DMS79 treated with DMSO at 0.1 percent for 48 hours (cell line): ENCODE measurements at places on chromosomes 2 and 18.

GRCh38 chr2:61023670-61024069, 5.6 kb upstream of the PUS10 start:
- DNase-seq, result no peak

GRCh38 chr2:101038455-101039255, 36.6 kb downstream of the RPL31 start:
- no peak for DNase-seq

- no peak for DNase-seq
Observed at GRCh38 chr18:70416496-70416895, 127.7 kb downstream of the SOCS6 start.

DNA sequence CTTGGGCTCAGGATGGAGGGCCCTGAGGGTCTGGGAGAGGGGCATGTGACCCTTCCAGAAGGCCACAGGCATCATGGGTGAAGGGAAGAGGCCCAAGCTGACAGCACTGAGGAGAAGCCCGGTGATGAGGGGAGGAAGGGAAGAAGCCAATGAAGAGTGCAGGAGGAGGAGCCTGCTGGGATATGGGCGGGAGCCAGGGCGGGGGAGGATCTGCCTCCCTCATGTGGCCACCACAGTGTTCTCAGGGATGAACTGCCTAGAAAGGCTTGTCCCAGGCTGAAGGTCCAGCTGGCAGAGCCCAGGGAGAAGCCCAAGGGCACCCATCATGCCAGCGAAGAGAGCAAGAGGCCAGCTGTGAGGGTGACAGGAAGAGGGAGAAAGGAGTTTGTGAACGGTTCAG, 24.6 kb upstream of the PLB1 start:
- no peak for DNase-seq

DNA sequence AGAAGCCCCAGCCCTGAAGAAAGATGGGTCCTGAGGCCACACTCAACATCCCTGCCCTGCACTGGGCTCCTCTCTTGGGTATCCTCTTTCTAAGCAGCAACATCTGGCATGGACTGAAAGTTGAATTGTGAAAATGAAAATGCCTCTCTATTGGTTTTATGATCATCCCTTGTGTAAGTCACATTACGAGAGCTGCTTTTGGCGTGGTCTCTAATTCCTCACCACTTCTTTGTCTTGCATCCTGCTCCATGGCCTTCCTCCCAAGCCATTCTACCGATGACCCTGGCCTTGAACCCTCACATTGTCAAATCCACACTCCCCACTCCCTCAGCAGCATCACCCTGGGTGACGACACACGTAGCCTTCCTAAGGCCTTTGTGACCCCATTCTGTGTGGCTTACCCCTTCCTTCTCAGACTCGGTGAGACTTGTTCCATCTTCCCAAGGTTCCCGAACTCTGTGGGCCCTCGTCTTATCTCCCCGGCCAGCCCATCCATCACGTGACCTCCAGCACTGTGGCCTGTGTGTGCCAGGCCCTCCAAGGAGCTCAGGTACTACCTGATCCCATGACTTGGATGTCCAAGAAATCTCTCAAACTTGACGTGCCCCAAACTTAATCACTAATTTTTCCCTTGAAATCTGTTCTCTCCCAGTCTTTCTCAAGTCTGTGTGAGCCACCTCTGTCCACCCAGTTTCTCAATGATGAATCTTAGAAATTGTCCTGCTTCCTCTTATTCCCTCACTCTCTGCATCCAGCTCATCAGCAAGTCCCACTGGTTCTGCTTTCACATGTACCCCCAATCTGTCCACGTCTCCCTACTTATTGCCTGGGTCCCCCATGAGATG, 194.7 kb upstream of the HS6ST1 start:
- peak; percentile 42 for DNase-seq

- no peak for DNase-seq
Observed at GRCh38 chr2:130336877-130337734, 5.6 kb upstream of the IMP4 start.

- no peak for DNase-seq
Observed at GRCh38 chr2:18701981-18702380, 112.6 kb upstream of the NT5C1B start.

DNA sequence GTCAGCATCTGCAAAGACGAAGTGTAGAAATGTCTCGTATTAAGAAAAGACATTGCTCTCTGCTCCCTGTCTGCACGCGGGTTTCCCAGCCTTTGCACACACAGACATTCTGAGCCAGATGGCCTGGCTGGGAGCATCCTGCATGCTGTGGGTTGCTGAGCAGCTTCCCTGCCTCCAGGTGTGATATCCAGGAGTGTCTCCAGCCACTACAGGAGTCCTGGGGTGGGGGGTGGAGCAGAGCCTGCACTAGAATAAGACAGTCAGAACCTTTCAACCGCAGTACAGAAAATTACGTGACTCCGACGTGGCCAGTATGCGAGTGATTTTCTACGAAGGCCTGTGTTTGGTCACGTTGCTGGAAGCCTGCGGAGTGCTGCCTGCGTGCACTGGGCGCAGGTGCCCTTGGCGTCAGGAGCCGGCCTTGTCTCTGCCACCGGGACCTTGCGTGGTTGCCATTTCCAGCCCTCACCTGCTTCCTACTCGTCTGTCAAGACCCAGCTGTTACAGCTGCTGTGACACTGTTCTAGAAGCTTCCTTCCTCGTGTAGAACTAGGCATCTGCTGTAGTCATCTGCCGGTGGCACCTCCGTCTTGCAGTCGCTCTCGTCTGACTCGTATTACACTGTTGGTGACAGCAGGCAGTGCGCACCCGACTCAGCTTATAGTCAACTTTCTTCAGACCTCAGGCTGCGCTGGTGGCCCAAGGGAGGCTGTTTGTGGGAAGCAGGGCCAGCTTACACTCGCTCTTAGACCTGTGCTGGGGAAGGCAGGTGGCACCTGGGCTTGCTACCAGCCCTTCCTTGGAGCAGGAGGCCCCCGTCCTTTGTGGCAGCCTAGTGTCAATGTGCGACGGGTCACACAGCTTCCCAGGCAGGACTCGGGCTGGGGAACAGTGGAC, 11.2 kb downstream of the CTDP1 start:
- no peak for DNase-seq

GRCh38 chr2:45714679-45715078, 63.2 kb downstream of the PRKCE start:
- DNase-seq, result no peak

DNA sequence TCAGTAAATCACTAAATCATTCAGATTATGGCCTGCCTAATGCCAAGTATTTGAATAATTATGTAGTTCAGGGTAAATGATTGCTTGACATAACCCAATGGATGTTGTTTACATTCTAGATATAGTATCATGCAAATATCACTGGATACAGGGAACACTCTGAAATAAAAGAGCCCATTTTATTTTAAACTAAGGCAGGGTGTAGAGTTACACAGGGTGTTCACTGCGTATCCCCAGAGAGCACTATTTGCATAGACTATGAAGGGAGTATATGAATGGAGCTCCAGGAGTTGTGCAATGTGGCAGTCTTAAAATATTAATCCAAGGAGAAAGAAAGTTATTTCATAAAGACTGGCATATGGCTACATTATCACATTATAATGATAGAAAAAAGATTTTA, 701.1 kb upstream of the KLHL29 start:
- DNase-seq, result no peak

DNA sequence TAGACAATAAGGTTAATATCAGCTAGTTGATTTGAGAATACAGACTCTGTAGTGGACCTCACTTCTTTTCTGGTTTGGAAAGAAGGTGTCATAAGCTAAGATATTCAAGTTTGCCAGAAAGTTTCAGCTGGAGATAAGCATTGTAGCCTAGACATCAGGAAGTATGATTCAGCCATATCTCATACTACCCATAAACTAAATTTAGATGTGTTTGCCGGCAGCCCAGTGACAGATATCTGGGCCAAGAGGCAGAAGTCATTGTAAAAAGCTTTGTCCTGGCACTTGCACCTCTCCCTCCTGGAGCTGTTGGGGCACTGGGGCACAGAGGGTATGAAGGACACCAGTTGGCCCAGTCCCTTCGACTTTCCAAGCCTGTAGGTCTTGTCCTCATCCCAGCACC, 128.0 kb downstream of the EPHA4 start:
- DNase-seq, result no peak

GRCh38 chr2:54599914-54600313, 123.5 kb upstream of the EML6 start:
- DNase-seq, result no peak

- peak; percentile 19 for DNase-seq
Observed at GRCh38 chr2:6896930-6897759, 19.6 kb downstream of the RSAD2 start.
